Adipocyte (in vitro differentiated cells): ENCODE measurements at places on chromosomes 12 and 14.

DNA sequence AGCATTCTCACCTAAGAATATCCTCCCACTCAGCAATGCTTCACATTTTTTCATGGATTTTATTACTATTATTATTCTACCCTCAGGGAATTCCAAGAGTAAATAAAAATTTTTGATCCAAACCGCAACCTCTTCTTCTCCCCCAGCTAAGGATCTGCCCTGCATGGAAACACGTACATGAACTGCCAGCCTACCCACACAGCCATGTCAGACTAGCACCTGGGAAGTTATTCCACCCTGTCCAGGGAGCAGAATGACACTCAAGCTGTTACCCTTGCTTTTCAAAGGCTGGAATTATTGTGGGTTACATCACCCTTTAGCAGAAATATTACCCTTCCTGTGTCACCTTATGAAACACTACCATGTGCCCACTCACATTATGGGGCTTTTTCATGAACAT, 227.3 kb upstream of the USP15 start:
- no peak for DNase-seq

DNA sequence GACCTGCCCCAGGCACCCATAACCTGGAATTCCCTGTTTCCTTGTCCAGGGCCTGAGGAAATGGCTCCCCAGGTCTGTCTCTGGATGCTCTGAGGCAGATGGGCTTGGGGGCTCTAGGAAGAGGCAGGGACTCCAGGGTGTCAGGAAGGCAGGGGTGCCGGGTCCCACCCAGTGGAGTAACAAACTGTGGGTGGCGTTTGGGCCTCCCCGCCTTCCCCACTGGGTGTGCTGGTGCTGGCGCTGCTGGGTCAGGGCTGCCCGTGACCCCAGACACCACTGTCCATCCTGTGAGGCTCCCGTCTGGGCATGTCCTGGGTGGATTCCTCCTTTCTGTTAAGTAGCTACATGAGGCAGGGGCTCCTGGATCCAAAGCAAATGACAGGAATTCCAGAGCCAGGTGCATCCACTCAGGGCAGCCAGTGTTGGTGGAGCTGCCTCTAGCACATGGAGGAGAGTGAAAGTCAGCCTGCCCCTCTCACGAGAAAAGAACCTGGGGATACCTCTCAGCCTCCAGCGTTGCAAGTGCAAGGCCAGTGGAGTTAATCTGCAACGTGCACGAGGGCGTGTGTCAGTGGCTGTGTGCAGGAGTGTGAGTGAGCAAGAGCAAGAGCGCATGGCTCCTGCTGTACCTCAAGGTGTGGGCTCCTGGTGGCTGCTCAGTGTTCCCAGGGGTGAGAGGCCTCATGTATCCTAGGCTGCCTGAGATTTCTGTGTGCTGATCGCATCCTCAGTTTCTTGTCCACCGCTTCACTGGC, 403.1 kb downstream of the TMEM121 start:
- no peak for DNase-seq

DNA sequence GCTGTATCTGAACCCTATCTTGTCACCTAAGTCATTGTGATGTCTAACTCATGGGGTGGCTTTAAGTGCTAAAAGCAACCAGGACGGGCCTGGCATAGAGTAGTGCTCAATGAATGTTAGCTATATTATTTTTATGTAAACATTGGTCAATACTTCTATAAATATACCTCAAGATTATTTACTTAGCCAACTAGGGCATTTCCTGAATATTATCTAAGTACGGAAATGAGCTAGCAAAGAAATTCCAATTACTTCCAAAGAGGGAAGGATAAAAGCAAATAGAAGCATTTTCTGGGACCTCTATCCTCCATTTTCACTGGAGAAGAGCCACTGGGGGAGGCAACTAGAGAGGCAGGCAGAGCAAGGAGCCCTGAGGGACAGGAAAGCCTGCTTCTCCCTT, 20.6 kb downstream of the CCDC92 start:
- DNase-seq = peak; percentile 37

GRCh38 chr12:95672166-95672565, 118.4 kb downstream of the NTN4 start:
- DNase-seq = no peak

GRCh38 chr12:6772331-6772695, at the start of gene LAG3:
LAG3 (plus strand) TSS chr12:6772520; CDS start chr12:6772853, 333 bp downstream.
- DNase-seq = no peak

- DNase-seq = no peak
Observed at GRCh38 chr14:100884456-100884855, 19.1 kb downstream of the RTL1 start.

DNA sequence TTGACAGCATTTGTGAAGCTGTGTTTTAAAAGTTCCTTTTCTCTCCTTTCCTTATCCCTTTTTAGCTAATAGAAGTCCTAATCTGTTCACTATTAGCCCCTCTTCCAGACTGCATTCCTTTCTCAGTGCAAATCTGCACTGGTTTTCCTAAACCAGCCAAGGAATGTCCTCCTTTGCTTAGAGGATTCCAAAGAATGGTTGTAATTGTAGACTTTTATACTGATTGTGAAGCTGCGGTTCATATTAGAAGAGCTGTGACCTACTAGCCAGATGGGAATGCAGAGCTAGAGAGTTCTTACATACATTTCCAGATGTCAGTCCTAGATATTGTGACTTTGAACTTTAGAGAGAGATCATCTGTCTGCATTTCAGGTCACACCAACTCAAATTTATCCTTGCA, 79.8 kb downstream of the MYRFL start:
- DNase-seq = peak; percentile 79

- peak; percentile 69 for DNase-seq
Observed at GRCh38 chr12:89709995-89710872, 1.6 kb upstream of the ATP2B1 start.

- DNase-seq = no peak
Observed at GRCh38 chr12:96263449-96263902, 69.3 kb downstream of the ELK3 start.

DNA sequence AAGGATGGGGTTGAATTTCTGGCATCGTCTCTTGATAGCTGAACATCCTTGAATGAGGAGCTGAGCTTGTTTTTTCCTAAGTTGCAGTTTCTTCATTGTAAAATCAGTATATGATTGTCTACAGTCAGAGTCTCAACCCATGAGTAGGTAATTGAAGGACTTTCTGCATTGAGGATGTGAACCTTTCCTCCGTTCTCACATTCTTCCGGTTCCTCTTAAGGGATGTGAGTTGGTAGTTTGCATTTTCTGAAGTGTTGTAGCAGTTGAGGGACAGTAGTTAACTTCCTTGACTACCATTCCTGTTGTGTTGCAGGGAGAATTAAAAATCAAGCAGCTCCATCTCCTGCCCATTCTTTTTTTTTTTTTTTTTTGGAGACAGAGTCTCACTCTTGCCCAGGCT, 19.1 kb downstream of the TPCN1 start:
- DNase-seq = no peak

DNA sequence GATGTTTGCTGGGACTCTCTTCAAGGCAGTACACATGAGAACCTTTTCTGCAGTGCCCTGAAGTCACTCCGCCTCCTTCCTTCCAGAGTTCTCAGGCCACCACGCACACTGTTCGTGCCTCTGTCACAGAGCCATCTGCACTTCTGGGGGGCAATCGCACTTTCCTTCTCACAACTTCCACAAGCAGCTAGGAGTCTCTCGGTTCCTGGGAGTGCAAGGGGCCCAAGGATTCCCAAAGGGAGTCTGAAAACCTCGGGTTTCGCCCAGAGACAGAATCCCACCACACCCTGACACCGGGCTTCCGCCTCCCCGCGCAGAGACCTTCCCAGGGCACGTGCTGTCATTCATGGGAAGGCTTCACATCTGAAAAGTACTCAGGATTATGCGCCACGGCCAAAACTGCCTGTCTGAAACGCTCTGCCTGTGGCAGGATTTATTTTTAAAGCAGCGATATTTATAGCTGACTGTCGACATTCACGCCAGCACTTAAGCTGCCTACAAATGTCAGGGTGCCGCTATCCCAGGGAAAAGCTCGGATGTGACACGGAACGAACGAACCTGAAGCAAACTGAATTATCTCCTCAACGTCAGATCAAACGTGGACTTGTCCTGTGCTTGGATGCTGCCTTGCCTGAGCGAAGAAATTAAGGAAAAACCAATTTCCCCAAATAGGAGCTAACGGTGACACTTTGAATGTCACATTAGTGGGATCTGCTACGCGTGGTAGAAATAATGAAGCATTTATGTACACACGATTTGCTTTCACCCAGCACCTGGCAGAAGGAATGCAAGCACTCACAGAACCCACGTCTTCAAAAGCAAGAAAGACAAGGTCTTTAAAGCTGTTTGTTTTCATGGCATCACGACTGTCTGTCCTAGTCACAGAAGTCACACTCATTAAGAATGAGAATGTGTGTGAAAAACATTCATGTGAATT, 154.0 kb downstream of the PIWIL1 start:
- no peak for DNase-seq

DNA sequence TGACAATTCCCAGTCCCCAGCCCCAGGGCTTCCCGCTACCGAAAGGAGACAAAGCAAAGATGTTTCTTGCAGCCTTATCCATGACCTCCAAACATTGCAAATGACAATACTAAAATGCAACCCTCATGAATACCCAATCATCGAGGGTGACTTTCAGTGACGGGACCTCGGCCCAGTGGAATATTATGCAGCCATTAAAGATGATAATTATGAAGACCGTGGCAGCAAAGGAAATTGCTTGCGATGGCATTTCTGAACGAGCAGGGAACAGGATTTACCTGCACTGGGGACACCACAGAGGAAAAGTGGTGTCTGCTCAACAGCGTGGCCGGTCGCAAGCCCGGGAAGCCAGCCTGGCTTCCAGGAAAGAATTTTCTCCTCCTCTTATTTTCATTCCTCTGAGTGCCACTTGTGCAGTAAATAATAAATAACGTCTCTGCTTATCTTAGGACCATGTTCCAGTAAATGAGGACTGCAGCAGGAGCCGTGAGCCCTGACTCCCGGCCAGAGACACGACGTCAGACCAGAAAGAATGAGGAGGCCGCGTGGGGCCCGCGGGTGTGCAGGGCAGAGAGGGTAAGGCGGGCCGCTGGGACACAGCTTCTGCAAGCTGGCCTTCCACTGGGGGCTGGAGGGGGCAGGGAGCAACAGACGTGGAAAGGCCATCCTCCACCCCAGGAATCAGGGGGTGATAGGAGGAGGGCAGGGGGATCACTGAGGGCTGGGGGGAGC, 6.6 kb downstream of the C14orf180 start:
- DNase-seq = no peak

DNA sequence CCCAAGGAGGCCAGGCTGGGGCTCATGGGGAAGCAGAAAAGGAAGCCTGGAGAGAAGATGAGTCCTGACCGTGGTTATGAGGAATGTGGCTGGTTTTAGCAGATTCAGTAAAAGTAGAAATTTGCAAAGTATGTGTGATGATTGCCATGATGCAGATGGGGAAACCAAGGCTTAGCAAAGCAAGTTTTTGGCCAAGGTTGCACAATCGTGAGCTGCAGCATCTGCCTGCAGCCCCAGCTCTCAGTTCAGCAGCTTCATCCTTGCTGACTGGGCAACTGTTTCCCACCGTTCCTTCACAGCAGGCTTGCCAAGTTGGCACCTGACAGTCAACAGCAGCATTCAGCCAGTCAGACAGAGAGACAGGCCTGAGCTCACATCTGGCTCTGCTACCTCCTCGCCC, 656.7 kb downstream of the MED13L start:
- DNase-seq = peak; percentile 5

DNA sequence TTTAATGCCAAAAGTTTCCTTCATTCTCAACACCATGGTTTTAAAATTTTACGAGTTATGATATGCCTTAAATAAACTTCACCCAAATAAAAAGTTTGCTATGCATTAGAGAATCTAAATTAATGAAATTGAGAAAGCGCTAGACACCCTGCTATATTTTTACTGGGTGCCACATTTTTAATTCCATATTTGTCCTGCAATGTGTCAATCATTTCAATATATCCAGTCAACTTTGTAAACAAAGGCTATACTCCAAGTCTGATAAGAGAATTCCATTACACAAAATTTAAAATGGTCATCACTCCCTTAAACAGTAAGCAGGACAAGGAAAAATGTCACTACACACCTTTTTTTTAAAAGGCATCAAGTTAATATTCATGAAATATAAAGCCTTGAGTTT, 1.9 kb downstream of the PPP1R12A start:
- DNase-seq = no peak

- peak; percentile 58 for DNase-seq
Observed at GRCh38 chr12:42716491-42716891, 126.9 kb upstream of the PRICKLE1 start.

- DNase-seq = no peak
Observed at GRCh38 chr12:112238441-112238840, 113.1 kb downstream of the TRAFD1 start.

DNA sequence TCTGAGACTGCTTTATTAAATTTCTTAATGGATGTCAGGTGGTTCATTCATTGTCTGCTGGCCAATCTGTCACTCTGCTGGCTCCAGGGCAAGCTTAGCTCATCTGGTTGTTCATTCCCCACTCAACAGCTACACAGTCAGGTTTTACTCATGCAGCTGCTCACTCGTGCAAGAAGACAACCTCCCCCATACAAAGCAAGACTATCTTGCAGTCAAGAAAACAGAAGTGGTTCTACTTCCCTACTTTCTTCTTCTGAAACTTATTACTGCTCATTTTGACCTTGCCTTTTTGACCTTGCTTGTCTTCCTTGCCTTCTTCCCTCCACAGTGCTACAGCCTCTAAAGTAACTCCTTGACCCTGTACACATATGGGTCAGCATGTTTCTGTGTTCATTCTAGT, 277.9 kb downstream of the SSPN start:
- DNase-seq = peak; percentile 2

DNA sequence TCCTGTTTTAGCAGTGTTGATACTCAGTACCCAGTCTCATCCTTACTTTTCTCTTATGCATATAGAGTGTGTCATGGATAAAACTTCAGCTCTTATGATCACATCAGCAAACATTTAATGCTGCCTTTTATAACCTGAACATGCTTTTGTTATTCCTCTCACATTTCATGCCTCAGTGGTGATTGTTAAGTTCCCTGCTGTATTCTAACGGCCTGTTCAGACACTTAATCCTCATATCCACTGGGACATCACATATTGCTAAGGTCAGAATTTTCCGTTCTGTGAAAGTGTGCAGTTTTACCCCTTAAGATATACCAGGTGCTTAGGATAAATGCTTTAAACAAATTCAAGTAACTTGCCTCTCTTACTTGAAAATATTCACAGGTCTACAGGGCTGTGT, 268.7 kb upstream of the SEL1L start:
- no peak for DNase-seq

DNA sequence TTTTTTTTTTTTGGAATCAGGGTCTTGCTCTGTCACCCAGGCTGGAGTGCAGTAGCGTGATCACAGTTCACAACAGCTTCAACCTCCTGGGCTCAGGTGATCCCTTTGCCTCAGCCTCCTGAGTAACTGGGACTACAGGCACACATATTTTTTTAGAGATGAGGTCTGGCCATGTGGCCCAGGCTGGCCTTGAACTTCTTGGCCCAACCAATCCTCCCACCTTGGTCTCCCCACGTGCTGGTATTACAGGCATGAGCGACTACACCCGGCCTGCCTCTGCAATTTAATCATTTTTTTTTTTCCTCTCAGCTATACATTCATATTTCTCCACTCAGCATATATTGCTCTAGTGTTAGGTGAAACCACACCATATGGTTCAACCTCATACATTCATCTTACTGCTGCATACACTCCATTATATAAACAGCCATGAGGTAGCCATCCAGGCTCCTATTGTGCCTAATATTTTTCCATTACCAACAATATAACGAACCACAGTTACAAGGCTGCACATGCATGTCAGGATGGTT, 7.1 kb downstream of the STX2 start:
- no peak for DNase-seq
